NCI-H2029 (cell line): ENCODE measurements at places on chromosomes 16 and 17.

DNA sequence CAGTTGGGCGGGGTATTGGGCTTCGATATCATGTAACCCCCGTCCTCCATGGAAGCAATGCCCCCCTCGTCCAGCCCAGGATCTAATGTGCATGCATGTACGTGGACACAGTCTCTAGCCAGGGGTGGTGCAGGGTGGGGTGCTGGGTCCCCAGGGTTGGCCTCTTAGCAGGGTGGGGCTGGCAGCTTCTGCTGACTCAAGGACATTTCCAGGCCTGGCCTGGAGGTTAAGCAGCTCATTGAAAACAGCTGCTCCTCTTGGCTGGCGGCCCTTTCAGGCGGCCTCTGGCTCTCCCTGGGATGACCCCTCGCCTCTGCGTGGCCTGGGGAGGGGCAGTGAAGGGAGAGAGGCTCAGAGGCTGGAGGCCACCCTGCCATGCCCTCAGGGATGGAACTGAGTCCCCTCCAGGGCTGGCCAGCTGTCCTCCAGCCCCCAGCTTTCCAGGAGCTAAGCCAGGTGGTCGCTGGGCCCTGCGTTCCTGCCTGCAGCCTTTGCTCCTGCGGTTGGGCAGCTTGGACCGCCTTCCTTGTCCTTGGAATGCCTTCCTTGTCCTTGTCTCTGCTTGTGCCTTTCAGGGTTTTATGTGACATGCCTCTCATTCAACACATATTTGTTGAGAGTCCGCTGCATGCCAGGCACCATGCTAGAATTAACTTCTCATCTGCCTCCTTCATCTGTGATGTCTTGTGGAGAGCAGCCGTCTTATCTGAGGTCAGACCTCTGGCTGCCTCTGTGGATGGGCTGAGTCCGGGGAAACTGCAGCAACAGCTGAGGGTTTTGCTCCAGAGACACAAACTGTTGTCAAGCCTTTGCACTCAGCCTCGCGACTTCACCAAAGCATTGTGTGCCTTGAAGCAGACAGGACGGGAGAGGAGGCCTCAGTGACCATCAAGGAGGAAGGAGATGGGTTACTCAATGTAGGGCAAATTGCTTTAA is 26.6 kb downstream of the MRC2 start:
- DNase-seq: no peak

DNA sequence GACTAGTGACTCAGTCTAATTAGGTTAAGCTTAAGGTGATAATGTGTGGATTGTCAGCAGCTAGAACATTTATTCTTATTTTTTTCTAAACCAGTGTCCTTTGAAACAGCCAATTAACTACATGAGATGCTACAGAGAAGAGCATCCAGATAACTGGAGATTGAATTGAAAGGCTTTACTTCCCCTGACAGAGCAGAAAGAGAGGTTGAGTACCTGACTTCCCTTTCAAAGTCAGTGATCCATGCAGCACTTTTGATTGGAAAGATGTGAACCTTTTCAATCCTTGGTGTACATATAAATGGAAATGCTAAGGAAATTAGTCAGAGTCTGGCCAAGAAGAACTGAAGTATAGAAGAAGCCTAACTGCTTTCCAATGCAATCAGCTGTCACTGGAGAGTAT is 653.8 kb downstream of the CDH8 start:
- no peak for DNase-seq

GRCh38 chr16:88430524-88431446 is 22.3 kb upstream of the ZFPM1 start:
- DNase-seq: no peak

GRCh38 chr17:3501344-3501743 is 25.5 kb downstream of the ASPA start:
- DNase-seq: no peak

GRCh38 chr17:16486373-16487250 is 5.4 kb downstream of the LRRC75A start:
- DNase-seq: peak; percentile 93

GRCh38 chr17:3973495-3974137 is 9.4 kb upstream of the ATP2A3 start:
- no peak for DNase-seq

DNA sequence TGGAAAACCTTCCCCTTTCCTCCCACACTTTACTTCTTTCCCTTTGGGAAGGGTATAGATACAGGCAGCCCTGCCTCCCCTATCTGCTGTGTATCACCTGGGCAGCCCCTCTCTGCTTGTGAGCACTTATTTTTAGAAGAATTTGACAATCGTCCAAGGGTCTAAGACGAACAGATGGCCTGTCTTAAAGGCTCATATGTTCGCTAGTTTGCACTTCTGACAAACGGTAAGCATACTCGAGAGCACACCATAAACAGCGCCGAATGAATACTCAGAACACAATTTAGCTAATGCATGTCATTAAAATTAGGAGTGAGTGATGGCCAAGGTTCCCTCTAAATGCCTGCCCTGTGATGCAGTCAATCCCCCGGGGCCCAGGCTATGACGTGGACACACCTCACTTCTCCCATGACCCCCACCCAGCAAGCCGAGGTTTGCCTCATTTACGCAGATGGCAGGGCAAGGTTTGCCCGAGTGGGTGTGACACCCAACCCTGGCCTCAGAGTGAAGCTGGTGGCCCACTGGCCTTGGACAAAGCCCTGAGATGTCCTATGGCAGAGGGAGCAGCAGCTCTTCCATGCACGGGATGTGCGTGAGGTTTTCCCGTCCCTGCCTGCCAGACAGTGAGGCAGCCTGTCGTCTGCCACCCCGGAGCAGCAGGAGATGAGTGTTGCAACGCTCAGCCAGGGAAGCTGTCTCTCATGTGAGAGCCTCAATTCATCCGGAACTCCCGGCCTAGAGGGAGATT is 125.2 kb downstream of the C16orf78 start:
- no peak for DNase-seq

- no peak for DNase-seq
Observed at GRCh38 chr16:27491894-27492587, 57.7 kb downstream of the GTF3C1 start.

- no peak for DNase-seq
Observed at GRCh38 chr17:30961209-30962188, 9.3 kb upstream of the RNF135 start.

- DNase-seq: no peak
Observed at GRCh38 chr16:84511831-84512230, 7.4 kb upstream of the MEAK7 start.

DNA sequence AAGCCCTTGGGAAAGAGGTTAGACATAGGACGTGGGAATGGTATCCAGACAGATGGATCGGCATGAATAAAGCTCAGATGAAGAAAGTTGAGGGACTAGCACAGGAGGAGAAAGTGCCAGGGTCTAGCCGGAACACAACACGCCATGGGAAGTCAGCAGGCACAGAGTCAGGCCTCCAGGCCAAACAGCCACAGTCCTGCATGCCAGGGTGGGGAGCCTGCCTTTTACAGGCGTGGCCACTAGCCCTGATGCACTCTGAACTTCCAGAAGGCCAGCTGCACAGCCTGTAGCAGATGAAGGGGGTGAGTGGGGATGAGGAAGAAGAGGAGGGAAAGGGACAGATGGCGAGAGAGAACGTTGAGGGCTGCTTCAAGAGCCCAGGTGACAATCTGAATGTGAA is 5.2 kb downstream of the B9D1 start:
- DNase-seq: no peak

- DNase-seq: no peak
Observed at GRCh38 chr17:82449883-82450356, 632 bp downstream of the CYBC1 start.

DNA sequence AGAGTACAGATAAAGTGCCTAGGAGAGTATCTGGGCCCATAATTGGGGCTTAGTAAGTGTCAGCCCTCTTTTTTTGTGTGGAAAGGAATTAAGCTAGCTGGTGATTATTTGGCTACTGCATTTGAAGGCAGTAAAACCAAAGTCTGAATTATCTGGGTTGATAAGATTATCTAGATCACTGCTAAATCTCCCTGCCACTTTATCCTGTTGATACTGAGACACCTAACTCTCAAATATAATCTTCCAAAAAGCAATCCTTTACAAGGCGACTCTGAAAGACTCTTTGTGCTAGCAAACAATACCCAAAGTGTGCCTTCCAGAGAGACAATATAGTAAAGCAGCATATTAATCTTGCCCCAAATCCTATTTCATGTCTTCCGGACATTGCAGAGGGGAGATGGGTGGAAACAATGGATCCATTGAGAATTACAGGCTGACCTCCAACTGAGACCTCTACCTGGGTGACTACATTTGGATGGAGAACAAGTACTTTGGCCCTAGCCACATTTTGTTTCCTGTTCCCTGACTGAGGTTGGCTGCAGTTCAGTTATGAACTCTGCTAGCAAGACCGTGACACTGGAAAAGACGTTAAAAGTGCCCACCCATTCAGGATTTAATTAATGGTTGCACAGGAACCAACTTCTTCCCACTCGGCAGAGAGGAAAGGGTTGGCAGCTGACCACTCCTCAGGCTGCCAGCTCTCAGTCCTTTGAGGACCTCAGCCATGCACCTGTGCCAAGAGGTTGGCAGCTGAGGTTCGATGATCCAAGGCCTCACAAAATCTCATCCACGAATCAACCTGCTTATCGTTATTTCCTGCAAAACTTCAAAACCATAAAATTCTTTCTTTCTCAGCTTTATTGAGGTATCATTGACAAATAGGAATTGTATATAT is 72.6 kb downstream of the SYCE1L start:
- DNase-seq: no peak

DNA sequence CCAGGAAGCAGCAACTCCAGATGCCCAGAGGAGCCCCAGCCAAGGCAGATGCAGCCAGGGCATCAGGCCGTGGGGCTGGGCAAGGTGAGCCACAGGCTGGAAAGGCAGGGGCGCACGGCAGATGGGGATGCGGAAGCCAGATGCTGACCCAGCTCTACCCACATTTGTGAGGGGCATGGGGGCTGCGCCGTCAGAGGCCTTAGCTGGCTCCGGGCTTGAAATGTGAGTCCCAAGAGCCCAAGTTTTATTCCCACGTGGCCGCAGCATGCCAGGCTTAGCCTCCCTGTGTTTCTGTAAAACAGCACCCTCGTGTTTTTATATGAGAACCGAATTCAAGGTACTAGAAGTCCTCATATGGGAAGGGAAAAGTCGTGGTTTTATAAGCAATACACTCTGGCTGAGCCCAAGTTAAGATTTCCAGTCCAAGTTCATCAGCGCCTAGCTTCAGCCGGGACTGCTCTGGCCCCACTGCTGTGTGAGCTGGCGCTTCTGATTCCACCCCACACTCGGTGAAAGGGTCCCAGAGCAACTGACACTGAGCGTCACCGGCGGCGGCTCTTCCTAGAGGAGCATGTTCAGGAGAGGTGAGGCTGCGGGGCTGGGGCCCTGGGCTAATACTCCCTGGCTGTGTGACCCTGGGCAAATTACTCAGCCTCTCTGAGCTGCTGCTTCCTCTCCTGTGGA is 6.7 kb upstream of the C16orf95 start:
- DNase-seq: no peak

GRCh38 chr17:83099086-83099555 is 19.7 kb downstream of the METRNL start:
- no peak for DNase-seq

DNA sequence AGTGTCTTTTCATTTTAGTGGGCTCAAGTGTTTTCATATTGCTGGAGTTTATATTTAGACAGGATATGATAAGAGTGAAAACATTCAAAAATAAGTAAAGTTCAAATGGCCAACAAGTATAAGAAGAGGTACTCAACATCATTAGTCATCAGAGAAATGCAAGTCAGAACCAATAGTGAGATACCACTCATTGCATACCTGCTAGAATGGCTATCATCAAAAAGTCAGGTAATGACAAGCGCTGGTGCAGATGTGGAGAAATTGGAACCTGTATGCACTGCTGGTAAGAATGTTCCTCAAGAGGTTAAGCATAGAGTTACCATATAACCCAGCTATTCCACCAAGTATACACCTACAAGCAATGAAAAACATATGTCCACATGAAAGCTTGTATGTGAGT is 87.8 kb downstream of the WNT3 start:
- no peak for DNase-seq

- peak; percentile 37 for DNase-seq
Observed at GRCh38 chr17:63445571-63445953, 544 bp downstream of the CYB561 start.

- no peak for DNase-seq
Observed at GRCh38 chr16:49755313-49755620, 100.6 kb downstream of the ZNF423 start.

DNA sequence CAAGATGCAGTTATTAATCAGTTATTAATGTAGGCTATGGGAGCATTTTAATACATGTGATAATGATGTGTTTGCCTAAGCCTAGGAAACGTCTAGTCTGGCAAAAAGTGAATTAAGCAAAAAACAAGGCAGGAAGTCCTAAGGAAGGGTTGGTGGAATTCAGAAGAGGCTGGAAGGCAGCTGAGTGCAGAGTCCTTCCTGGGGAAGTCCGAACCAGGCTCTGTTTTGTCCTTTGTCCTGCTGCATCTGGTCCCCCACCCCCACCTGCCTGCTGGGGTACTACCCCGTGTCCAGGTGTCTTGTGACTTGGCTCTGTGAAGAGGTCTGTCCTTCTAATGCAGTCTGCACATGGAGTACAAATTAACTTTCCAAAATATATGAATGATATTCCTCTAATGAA is 1.5 kb upstream of the MYH10 start:
- no peak for DNase-seq

DNA sequence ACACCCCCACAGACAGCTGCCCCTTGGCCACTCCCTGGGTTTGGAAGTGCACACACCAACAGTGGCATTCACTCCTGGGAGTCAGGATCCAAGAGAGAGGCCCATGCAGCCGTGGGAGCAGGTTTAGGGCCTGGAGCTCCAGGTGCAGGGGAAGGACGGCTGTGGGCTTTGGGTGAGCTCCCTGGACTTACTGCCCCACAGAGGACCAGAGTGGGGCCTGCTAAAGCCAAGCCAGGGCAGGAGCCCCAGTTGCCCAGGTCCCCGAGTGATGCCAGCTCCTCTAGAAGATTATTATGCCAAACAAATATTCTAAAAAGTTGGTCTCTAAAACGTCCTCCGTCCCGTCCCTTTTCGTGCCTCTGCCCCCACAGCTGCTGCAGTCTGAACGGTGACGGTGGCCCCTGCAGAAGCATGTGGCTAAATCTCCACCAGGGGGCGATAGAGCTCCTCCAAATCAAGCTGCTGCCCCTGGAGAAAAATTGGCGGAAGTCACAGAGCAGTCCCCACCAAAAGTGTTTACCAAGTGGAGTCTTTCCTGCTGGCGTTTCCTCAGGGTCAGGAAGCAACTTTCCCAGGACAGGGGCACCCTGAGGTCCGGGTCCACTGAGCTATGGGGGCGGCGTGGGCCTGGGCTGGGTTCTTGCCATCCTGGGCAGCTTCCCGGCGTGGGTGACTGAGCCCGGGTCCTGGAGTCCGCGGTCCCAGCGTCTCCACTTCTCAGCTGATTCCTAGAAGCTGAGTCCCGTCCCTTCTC is 4.2 kb downstream of the ARMC7 start:
- peak; percentile 56 for DNase-seq
